Right kidney (tissue), 9 donors: ENCODE measurements at places on chromosomes 5 and 9.

DNA sequence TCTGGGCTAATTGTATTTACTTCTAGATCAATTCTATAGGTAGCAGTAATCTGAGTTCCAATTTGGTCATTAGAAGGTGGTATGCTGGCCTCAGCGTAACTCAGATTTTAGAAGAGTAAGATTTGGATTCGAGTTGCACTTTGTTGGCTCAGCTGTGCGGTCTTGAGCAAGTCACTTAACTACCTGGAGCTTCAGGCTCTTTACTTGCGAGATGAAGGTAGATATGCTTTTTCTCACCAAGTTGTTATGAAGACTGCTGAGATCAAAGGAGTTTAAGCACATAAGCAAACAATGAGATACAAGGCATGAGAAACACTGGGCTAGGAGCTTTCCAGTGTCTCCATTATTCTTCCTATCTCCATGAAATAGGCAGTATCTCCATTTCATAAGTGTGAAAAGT is 133.8 kb upstream of the RANBP3L start:
- no peak for DNase-seq

GRCh38 chr5:94031631-94032030 is 290.2 kb upstream of the POU5F2 start:
- no peak for DNase-seq

- DNase-seq = peak; percentile 59
Measured at GRCh38 chr9:136525207-136525606, 20.6 kb downstream of the NOTCH1 start.

- no peak for DNase-seq
Measured at GRCh38 chr5:36346896-36347690, 45.4 kb upstream of the RANBP3L start.

GRCh38 chr9:137064027-137064879 is 6.1 kb downstream of the SAPCD2 start:
- no peak for DNase-seq

GRCh38 chr9:114473447-114473801 is 31.8 kb downstream of the WHRN start:
- DNase-seq = no peak

DNA sequence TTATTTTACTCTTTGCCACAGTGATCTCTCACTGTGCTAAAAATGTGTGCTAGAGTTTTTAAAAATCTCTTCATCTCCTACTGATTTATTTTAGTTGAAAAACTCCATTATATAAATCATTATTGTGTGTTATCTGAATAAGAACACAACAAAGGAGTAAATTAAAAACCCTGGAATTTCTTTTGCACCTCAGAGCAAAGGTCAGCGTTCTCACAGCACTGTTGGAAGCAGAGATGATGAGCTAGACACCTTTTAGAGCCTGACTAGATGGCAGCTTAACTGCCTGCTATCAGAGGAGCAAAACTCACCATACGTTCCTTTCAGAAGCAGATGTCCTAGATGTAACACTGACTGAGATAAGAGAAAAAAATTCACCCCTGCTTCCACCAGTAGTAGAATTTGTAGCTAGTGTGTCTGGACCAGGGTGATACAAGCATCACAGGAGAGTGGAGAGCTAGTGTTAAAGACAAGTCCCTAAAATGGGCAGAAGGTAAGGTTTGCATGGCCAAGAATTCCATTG is 147.1 kb downstream of the ENTREP1 start:
- no peak for DNase-seq

- no peak for DNase-seq
Measured at GRCh38 chr5:159017786-159018185, 81.9 kb downstream of the EBF1 start.

DNA sequence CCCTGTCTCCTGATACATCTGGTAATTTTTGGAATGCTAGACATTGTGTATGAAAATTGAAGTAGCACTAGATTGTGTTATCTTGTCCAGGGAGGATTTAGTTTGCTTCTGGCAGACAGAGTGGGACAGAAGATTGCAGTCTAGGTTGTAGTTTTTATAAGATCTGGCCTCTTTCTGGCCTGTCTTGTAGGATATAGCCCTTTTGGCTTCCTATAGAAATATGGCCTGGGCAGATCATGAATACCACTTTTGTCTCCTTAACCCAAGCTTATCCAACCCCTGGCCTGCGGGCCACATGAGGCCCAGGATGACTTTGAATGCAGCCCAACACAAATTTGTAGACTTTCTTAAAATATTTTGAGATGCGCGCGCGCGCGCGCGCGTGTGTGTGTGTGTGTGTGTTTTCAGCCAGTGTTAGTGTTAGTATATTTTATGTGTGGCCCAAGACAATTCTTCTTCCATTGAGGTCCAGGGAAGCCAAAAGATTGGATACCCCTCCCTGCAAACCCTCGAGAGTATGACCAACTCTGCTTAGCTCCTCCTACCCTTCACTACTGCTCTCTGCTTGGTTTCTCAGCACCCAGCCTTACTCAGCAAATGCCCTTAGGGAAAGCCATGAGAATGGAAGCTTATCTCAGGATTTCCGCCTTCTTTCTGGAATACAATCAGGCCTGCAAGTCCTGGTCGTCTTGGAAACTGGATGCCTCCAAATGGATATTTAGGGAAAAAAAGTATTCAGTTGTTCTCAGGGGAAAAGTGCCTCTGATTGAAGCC is 26.5 kb downstream of the ANKRD33B start:
- DNase-seq = no peak

DNA sequence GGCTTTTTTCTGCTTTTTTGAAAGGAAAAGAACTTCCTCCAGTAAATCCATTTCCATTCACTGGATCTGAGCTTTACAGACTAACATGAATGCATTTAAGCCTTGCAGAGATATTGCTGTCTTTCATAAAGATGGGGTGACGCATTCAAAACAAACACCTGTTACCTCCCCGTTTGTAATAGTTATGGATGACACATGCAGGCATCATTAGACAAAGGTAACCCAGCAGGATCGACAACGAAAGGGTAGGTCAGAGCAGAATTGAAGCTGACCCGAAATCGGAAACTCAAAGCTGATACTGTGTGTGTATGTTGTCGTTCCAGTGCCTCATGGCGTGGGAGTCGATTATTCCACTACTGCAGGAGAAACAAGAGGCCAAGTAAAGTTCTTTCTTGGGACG is 22.2 kb downstream of the SLC46A2 start:
- no peak for DNase-seq

DNA sequence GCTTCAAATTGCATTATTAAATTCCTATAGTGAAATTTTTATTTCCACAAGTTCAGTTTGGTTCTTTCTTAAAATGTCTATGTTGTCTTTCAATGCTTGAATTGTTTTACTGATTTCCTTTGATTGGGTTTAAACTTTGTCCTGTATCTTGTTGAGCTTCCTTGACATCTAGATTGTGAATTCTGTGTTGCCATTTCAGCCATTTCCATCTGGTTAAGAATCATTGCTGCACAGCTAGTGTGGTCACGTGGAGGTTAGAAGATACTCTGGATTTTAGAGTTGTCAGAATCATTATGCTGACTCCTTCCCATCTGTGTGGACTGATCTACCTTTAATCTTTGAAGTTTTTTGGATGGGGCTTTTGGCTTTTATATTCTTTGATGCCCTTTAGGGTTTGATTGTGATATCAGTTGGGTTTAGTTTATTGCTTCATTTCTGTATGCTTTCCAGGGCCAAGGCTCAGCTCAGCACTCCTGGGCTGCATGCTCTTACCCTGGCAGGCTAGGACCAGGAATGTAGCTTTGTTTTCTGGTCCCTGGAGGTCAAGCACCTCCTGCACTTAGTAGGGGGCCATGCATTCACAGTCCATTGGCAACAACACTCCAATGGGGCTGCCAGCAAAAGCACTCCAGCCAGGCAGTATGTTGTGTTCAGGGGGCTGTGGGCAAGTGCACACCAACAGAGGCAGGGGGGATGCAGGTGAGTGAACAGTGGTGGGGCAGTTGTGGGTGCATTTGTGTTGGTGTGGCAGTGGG is 141.4 kb downstream of the PRR16 start:
- DNase-seq = no peak

DNA sequence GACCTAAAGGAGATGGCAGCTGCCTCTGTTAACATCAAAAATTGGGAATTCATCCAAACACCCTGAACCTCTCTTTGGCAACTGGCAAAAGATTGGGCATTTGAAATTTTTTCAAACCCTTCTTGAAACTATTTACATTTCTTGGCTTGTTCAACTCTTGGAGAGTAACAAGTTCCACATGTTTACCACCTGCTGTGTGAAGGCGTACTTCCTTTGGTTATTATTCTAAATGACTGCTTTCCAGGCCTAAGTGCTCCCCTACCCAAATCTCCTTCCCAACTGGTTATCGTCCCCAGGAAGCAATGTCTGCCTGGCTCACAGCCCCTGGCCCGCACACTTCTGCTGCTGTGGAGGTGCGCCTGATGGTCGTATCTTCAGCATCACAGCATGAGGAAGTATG is 422.7 kb downstream of the DMAC1 start:
- DNase-seq = no peak

DNA sequence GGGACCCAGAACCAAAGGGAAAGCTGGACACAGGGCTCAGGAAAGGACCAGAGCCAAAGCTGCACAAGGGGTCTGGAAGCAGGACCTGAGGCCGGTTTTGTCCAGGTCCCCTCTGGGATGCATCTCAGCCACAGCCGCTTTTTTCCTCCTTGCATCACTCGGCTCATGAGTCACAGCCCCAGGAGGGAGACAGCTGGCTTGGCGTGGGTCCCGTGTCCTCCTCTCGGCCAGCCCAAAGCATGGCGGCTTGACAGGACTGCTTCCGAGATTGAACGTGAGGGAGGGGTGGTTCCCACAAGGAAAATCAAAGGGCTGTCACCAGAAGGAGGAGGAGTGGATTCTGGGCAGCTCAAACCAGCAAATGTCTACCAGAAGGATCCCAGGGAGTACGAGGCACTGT is 56.7 kb upstream of the CPLX2 start:
- no peak for DNase-seq
